ENCODE measurements at places on chromosomes 16 and 17. TPM values are rescaled to one million over a fixed set of nuclear protein-coding genes. Genes with fewer than 3 reads are reported as not detected.

The RUNDC3A gene
- 0.16 TPM for total RNA-seq

The RNF112 gene
- total RNA-seq, result not detected

The ATP2C2 gene
- not detected for total RNA-seq

The SLC6A2 gene
- total RNA-seq, result not detected

The GH2 gene
- total RNA-seq, result not detected

The KRTAP17-1 gene
- total RNA-seq, result not detected

The SPATA32 gene
- total RNA-seq, result 0.68 TPM

GRCh38 chr16:66510298-66510697 is 39.6 kb downstream of the TK2 start:
- DNase-seq, result no peak

DNA sequence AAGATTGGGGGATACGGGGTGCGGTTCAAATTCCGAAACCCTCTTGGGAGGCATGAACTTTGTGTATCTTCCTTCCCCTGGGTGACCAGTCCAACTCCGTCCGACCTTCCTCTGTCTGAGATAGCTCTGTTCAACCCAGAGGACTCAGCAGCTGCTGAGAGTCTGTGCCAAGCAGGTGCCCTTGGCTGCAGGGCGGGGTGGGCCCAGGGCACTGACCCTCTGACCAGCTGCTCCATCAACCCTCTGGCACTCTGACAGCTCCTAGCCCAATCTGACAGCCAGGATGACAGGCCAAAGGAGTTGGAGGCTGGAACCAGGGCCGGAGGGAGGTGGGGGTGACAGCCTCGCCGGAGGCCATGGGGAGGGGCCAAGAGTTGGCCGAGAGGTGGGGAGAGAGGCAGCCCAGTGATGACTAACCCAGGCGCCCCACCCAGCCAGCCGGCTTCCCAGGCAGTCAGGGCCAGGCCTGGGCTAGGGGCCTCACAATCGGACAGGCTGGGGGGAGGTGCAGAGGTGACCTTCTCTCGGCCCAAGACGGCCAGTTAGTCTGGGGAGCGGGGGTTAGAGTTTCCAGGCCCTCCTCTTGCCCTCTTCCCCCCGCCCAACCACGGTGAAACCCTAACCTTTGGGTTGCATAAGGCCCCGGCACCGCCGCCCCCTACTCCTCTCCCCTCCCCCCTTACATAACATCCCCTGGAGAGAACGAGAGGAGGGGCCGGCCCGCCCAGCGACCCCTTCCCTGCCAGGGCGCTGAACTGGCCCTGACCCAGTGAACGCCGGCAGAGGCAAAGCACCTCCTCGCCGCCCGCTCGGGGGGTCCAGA is 5.0 kb upstream of the TLCD2 start:
- peak; percentile 66 for DNase-seq

- no peak for DNase-seq
These were observed 9.8 kb upstream of the TNFSF12 start for GRCh38 chr17:7538891-7539545.

DNA sequence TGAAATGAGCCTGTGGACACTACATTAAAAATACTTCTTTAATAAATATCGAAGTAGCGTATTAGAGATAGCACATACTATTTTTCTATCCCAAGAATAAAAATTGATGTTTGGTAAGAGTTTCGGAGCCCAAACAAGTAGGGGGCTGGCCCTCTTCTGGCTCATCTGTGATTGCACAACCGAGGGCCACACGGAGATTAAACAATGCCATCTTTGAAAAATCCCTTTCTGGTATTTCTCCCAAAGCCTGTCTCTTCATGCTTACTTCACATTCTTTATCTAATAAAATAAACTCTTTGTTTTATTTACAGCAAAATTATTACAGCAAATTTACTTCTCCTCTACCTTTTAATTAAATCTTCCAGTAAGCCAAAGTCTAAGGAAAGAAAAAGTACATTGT is 9.6 kb upstream of the MYH11 start:
- DNase-seq, result no peak

DNA sequence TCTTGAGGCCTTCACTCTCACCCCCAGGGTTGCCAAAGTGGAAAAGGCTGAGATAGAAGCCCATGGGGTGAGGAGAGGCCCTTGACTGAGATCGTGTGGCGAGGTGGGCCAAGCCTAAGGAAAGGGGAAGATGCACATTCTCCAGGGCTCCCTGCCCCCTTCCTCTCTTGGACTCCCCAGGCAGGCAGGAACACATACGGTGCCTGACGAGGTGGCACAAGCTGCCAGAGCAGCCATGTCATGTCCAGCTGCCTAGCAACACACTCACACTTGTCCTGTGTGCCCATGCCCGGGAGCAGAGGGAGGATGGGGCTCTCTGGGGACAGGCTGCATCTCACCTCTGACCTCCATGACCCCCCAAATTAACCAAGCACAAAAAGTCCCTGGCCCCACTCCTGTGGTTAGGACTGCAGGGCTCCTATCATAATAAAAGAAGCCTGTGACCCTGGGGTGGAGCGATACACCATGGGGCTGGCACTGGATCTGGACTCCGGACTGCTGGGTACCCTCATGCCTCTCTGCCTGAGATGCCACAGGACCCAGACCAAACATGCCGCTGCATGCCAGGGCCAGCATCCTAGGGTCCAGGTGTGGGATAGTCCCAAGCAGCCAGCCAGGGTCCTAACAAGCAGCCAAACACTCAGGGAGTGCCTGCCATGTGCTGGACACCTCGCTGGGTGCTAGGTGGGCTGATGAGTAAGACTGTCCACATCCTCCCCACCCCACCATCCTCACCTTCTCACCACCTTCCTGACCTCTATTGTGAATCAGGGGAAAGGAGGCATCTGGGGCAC is 2.6 kb downstream of the GIT1 start:
- DNase-seq, result no peak

- peak; percentile 78 for DNase-seq
These were observed 328.4 kb downstream of the MAF start for GRCh38 chr16:79272141-79272577.

- DNase-seq, result no peak
These were observed 113.0 kb upstream of the CIBAR2 start for GRCh38 chr16:85225257-85225656.

- DNase-seq, result peak; percentile 41
These were observed 628 bp downstream of the GABARAPL2 start for GRCh38 chr16:75566758-75567255.

DNA sequence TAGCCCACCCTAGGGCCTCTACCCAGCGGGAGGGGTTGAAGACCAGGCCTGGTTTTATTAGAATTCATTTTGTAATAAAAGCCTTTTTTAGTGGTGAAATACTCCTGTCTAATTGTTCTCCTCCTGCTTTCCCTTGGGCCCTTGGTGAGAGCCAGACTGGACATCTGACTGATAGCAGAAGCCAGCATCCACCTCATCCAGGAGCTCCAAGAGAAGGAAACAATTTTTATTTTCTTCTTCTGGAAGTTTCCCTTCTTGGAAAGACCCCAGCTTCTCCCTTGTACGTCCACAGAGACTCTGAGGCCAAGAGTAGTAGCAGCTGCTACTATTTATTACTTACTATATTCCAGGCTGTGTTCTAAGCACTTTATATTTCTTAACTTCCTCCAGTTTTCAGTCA is 4.0 kb upstream of the PHKG2 start:
- no peak for DNase-seq

DNA sequence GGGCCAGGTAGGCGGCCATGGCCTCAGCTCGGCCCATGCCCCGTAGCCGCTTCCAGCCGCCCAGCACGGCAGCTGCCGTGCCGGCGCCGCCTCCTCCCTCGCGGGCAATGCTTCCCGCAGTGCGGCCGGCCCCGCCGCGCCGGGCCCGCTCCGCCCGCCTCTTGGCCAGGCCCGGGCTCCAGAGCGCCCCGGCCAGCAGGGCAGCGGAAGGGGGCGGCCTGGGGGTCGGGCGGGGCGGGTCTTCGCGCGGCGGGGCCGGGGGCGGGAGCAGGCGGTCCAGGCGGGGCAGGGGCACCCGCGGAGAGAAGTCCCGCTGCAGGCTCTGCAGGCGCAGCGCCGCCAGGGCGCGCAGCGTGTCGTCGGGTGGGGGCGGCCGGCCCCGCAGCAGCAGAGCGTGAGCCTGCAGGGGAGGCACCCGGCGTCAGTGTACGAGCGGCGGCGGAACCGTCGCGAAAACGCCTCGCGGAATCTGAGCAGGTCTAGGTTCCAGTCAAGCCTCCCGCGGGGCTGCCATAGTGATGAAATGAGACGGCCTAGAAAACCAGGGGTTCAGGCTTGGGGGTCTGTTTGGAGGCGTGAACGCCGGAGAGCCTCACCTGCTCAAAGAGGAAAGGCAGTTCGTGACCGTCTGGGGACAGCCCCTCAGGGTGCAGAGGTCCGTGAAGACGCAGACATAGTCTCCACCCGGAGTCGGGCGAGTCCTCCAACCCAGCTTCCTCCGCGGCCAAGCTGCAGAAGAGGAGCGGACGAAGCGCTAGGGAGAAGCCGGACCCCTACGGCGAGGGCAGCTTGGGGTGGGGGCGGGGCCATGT is 6.6 kb downstream of the PLEKHH3 start:
- peak; percentile 61 for DNase-seq

- DNase-seq, result no peak
These were observed 109.3 kb downstream of the IRX3 start for GRCh38 chr16:54177052-54177861.

DNA sequence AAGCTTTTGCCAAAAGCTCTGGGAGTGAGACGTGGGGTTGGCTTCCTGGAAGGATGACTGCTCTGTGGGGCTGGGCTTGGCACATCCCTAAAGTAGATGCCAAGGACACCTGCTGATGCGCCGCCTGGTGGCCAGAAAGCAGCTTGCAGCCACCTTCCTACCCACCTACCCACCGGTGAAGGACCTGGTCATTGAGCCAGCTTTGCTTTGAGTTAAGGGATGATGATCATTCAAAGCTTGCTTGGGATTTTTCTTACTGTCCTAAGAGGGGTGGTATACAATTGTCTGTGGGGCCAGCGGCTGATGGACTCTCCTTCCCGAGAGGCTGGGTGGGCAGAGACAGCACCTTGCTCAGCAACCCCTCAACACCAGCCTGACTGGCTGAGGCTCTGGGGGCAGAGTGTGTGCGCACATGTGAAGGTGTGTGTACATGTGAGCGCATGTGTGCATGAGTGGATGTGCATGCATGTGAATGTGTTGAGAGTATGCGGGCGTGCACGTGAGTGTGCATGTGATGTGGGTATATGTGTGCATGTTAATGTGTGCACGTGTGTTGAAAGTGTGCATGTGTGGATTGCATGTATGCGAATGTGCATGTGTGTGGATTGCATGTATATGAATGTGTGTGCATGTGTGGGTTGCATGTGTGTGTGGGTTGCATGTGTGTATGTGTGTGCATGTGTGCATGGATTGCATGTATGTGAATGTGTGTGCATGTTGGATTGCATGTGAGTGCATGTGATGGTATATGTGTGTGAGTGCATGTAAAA is 18.6 kb downstream of the C1QTNF1 start:
- peak; percentile 58 for DNase-seq

DNA sequence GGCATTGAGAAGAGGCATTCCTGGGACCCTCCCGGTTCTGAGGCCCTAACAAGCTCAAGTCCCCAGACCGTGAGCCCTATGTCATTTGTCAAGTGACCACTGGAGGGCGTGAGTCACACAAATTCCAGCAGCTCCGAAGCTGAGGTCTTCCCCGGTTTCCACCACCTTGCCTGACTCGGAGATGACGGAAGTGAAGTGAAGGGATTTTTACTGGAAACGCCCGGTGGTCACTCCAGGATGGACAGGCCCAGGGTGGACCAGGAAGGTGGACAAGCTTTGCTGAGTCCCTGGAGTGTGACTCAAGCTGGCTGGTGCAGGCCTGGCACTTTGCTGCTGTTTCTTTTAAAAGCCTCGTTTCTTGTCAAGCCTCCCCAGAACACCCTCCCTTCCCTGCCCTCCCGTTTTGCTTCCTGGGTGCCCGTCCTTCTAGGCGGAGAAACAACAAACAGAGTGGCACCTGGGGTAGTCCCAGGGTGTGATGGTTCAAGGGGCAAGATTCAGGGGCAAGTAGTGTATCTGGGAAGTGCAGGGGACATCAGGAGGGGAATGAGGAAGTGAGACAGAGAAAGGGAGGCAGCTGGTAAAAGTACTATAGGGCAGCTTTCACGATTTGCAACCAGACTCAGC is 5.3 kb upstream of the NOS2 start:
- peak; percentile 77 for DNase-seq

DNA sequence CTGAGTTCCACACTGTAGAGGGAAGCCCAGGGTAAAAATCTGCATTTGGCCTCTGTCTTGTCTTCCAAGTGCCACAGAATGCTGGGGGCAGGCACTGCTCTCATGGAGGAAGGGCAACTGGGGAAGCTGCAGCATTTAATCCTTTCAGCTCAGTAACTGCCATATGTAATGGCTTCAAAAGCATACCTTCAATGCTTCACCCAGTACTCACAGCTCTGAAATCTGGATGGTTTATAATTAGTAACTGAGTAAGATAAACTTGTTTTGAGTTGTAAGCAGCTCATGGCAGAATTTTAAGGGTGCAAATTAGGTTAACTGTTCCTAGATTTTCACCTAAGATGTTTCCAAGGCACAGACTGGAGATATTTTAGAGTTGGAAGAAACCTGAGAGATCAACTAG is 24.5 kb downstream of the PMP22 start:
- no peak for DNase-seq

- no peak for DNase-seq
These were observed 9.3 kb upstream of the RNF135 start for GRCh38 chr17:30961209-30962188.

DNA sequence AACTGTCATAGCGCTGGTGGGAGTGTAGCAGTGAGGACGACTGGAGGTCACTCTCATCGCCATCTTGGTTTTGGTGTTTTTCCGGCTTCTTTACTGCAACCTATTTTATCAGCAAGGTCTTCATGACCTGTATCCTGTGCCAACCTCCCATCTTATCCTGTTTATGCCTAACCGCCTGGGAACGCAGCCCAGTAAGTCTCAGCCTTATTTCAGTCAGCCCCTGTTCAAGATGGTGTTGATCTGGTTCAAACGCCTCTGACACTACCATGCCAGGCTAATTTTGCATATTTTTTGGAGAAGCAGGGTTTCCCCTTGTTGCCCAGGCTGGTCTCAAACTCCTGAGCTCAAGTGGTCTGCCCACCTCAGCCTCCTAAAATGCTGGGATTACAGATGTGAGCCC is 179.8 kb upstream of the HSBP1 start:
- no peak for DNase-seq

DNA sequence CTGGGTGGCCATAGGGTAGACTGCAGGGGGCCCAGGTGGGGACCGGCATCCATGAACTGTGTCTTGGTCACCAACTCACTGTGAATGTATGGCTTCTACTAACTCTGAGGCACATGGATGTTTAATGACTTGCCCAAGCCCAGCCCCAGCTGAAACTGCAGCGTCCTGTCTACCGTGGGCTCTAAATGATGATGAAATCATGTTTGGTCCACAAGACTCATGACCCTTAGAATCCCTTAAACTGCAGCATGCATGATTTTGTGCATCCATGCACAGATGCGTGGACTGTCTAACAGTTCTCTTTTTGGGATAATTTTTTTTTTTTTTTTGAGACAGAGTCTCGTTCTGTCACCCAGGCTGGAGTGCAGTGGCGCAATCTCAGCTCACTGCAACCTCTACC is 32.4 kb upstream of the CREBBP start:
- DNase-seq, result no peak

DNA sequence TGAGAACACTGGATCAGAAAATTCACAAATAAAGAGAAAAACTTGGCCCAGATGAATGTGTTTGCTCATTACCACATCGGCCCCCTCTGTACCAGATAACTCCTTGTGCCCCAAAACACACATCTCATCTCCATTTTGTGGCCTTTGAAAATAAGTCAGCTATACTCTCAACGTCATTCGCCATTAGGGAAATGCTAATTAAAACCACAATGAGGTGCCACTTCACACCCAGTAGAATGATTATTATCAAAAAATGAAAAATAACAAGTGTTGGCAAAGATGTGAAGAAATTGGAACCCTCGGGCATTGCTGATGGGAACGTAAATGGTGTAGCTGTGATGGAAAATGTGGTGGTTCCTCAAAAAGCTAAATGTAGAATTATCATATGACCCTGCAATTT is 34.6 kb upstream of the AKTIP start:
- DNase-seq, result no peak

- peak; percentile 21 for DNase-seq
These were observed 127.9 kb downstream of the AXIN2 start for GRCh38 chr17:65433592-65433991.

Measured in activated naive CD8-positive, alpha-beta T cell treated with anti-CD3 and anti-CD28 coated beads for 36 hours (primary cell).